ENCODE measurements at places on chromosomes 16 and 17. TPM values are rescaled to one million over a fixed set of nuclear protein-coding genes. Genes with fewer than 3 reads are reported as not detected.

GRCh38 chr16:3574195-3574594 is 3.0 kb downstream of the NLRC3 start:
- peaks cover 1% of the 10 kb centered on the region for H3K4me1 ChIP-seq
- peaks cover 5% of the 10 kb centered on the region for H3K36me3 ChIP-seq

- DNase-seq, result no peak
- H3K4me3 ChIP-seq, result no peak overlapping the region
- no peaks in the 10 kb centered on the region for H3K36me3 ChIP-seq
- H3K4me1 ChIP-seq, result no peaks in the 10 kb centered on the region
- H3K27ac ChIP-seq, result no peak overlapping the region
These were observed 74.2 kb downstream of the CNTNAP4 start for GRCh38 chr16:76351441-76351840.

DNA sequence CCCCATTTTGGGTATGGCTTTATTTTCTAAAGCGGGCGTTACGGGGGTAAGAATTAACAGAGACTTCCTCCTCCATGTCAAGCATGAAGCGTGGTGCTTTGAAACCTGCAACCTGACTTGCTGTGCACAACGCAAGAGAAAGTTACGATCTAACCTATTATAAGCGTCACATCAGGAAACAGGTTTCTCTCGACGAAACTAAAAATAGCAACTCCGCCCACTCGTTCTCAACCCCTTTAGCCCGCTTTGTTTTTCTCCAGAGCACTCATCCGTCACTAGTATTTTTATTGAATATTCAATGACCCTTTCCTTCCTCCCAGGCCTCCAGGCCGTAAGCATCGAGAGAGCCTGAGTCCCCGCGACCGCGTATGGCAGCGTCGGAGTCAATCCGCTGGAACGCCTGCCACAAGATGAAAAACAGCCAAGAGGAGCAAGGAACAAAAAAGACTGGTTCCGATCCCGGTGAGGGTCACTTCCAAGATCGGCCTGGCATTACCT is 555 bp downstream of the NUP88 start:
- H3K4me3 ChIP-seq, result peak overlapping the region; percentile 93
- no peak for DNase-seq
- H3K27ac ChIP-seq, result peak overlapping the region; percentile 99
- peaks cover 35% of the 10 kb centered on the region for H3K4me1 ChIP-seq

- H3K27me3 ChIP-seq, result no peaks in the 10 kb centered on the region
- H3K27ac ChIP-seq, result no peak overlapping the region
- H3K4me3 ChIP-seq, result no peak overlapping the region
- no peak for DNase-seq
- peaks cover 4% of the 10 kb centered on the region for H3K36me3 ChIP-seq
These were observed 17.0 kb downstream of the DUSP14 start for GRCh38 chr17:37506678-37507077.

DNA sequence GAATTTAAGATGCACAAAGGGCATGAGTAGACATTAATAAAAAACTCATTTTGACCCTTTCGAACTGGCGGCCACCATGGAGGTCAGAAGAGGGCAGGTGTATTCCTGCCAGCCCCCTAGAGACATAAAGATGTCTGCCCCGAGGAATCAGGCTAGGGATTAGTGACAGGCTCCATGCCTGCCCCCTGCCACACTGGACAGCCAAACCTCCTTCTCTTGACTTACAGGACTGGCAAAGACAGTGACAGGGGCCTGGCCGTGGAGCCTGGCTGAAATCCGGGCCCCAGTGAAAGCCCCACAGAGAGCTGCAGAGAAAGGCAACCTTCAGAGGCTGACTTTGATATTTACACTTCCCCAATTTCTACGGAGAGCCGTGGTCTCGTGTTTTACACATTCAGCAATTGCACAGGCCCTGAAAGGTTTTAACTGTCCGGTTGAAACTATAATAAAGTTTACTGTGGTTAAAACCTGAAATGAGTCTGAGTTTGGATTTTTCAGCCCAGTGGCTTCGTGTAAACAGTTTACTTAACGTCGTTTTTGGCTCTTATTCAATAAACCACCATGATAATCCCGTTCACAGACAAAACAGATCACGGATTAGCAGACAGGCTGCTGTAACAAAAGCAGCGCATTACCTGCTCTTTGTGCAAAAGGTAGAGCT is 243.9 kb upstream of the MYOCD start:
- H3K4me1 ChIP-seq, result no peaks in the 10 kb centered on the region
- H3K27me3 ChIP-seq, result no peaks in the 10 kb centered on the region
- H3K36me3 ChIP-seq, result peaks cover 4% of the 10 kb centered on the region

GRCh38 chr16:3625911-3626732 is 14.7 kb upstream of the SLX4 start:
- H3K27me3 ChIP-seq, result no peaks in the 10 kb centered on the region
- H3K36me3 ChIP-seq, result no peaks in the 10 kb centered on the region
- H3K4me1 ChIP-seq, result no peaks in the 10 kb centered on the region
- no peak overlapping the region for H3K27ac ChIP-seq

DNA sequence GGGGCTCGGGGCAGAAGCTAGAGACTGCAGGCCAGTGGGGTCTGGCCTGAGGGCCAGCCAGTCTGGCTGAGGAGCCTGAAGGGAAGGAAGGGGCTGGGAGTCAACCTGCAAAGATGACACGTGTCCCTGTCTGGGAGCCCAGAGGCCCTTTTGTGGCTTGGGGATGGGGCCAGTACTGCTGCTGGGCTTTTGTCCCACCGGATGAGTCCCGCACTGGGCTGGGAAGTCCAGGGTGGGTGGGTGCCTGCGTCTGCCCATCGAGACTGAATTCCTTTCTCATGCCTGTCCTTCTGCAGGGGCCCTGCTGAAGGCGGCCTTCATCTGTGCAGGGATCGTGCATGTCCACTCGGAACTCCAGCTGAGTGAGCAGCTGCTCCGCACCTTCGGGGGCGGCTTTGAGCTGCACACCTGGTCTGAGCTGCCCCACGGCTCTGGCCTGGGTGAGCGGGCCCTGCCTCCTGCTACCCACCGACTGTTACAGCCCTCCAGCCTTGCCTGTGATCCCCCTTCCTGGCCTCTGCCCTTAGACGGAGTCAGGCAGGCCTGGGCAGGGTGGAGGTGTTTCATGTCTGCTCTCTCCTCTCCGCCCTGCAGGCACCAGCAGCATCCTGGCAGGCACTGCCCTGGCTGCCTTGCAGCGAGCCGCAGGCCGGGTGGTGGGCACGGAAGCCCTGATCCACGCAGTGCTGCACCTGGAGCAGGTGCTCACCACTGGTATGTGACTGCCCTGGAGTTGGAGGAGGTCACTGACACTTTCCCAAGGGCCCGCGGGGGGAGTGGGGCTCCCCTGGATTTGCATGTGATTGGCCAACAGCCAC is 20.9 kb downstream of the FCSK start:
- H3K4me1 ChIP-seq, result peaks cover 33% of the 10 kb centered on the region
- no peaks in the 10 kb centered on the region for H3K36me3 ChIP-seq
- no peak overlapping the region for H3K4me3 ChIP-seq
- no peak for DNase-seq
- no peaks in the 10 kb centered on the region for H3K27me3 ChIP-seq

DNA sequence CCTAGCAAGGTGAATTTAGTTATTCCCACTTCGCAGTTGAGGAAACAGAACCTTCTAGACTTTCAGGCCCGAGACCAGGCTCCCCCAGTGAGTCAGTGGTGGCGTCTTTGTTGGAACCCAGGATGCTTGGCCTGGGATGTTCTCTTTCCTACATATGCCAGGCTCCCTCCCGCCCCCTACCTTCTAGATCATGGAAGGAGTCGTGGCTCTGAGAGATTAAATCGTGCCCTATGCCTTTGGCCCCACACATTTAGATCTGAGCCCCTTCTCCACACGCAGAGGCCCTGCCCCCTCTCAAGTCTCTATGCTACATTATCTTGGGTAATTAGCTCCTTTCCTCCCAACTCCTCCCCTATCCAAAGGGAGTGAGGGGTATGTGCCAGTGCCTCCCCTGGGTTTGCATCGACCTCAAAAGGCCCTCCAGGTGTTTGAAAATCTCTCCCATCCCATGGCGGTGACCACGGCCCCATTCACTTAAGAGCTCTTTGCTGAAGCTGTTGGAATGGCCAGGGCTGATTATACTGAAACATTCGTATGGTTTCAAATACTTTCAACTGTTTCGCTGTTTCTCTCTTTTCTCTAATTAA is 3.0 kb downstream of the NGFR start:
- no peak for DNase-seq
- H3K27me3 ChIP-seq, result peaks cover 42% of the 10 kb centered on the region
- no peak overlapping the region for H3K27ac ChIP-seq
- peaks cover 19% of the 10 kb centered on the region for H3K4me1 ChIP-seq
- peak overlapping the region; percentile 69 for H3K4me3 ChIP-seq

- H3K27me3 ChIP-seq, result no peaks in the 10 kb centered on the region
- H3K4me3 ChIP-seq, result no peak overlapping the region
- peaks cover 27% of the 10 kb centered on the region for H3K4me1 ChIP-seq
- DNase-seq, result no peak
- no peak overlapping the region for H3K27ac ChIP-seq
These were observed 155.4 kb downstream of the FOXL1 start for GRCh38 chr16:86733546-86734254.

- no peaks in the 10 kb centered on the region for H3K27me3 ChIP-seq
- H3K4me3 ChIP-seq, result no peak overlapping the region
- peak overlapping the region; percentile 74 for H3K27ac ChIP-seq
- DNase-seq, result peak; percentile 27
- H3K4me1 ChIP-seq, result peaks cover 23% of the 10 kb centered on the region
- no peaks in the 10 kb centered on the region for H3K36me3 ChIP-seq
These were observed 5.2 kb upstream of the NUBP1 start for GRCh38 chr16:10738231-10739077.

GRCh38 chr17:51819341-51820219 is 338.9 kb downstream of the CA10 start:
- no peak for DNase-seq
- no peaks in the 10 kb centered on the region for H3K36me3 ChIP-seq
- H3K4me1 ChIP-seq, result no peaks in the 10 kb centered on the region

DNA sequence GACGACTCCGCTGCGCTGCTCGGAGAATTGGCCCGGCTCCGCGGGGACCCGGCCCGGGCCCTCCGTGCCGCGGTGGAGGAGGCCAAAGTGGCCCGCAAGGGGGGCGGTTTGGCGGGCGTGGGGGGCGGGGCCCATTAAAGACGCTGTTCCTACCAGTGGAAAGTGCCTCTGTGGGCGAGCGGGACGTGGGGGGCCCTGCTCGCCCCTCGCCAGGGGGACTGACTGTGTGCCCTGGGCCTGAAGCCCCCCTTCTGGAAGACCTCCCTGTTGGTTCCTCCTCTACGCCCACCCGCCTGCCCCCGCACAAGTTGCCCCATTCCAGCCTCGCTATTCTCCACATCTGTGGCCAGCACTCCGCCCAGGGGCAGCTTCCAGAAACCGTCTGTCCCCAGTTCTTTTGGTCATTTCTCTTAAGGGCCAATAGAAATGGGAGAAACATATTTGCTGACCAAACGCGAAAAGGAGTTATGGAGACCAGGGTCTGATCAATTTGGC is 1.9 kb upstream of the FGF11 start:
- no peaks in the 10 kb centered on the region for H3K27me3 ChIP-seq
- no peak overlapping the region for H3K27ac ChIP-seq
- no peak for DNase-seq
- H3K36me3 ChIP-seq, result no peaks in the 10 kb centered on the region
- peaks cover 53% of the 10 kb centered on the region for H3K4me1 ChIP-seq
- peak overlapping the region; percentile 87 for H3K4me3 ChIP-seq

DNA sequence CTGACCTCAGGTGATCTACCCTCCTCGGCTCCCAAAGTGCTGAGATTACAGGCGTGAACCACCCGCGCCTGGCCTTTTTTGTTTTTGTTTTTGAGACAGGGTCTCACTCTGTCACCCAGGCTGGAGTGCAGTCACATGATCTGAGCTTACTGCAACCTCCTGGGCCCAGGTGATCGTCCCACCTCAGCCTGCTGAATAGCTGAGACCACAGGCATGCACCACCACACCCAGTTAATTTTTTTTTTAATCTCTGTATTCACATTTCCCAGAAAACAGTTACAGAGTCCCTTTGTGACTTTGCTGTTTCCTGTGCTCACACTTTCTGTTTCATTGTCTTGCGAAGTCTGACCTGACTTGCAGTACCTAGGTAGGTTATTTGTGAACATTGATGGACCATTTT is 2.7 kb downstream of the CLUAP1 start:
- H3K27ac ChIP-seq, result no peak overlapping the region
- peaks cover 12% of the 10 kb centered on the region for H3K36me3 ChIP-seq
- no peak overlapping the region for H3K4me3 ChIP-seq
- H3K27me3 ChIP-seq, result no peaks in the 10 kb centered on the region
- peak; percentile 37 for DNase-seq

DNA sequence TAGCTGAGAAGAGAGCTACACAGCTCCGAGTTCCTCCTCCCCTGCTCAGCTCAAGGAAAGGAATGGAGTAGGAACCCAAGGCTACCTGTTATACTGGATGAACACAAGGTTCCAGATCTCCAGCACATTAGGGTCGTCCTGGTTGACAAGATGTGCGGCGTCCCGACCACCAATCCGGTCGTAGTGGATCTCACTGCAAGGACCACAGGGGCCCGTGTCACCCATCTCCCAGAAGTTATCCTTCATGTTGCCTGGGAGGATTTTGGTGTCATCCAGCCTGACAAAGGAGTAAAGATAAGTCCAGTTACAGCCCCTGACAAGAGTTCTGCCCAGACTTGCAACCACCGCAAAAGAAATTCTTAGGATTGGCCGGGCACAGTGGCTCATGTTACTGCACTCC is 17.6 kb downstream of the AARS1 start:
- H3K27me3 ChIP-seq, result no peaks in the 10 kb centered on the region
- DNase-seq, result peak; percentile 55
- H3K27ac ChIP-seq, result no peak overlapping the region
- H3K4me1 ChIP-seq, result peaks cover 3% of the 10 kb centered on the region
- peaks cover 43% of the 10 kb centered on the region for H3K36me3 ChIP-seq

DNA sequence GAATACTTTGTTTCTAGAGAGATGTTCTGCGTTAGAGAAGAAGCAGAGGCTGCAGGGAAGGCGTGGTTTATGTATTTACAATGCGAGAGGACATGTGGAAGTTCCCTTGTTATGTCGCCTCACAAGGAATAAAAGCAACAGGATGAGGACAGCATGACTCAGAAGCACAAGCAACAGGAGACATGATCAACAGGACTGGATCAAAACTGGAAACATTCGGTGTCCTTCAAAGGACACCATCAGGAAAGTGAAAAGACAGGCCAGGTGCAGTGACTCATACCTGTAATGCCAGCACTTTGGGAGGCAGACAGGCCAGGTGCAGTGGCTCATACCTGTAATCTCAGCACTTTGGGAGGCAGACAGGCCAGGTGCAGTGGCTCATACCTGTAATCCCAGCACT is 52.6 kb downstream of the CCDC57 start:
- no peak overlapping the region for H3K4me3 ChIP-seq
- peaks cover 18% of the 10 kb centered on the region for H3K36me3 ChIP-seq
- DNase-seq, result no peak
- H3K27me3 ChIP-seq, result no peaks in the 10 kb centered on the region

Gene CNGB1
- total RNA-seq, result not detected

Gene CSH1
- not detected for total RNA-seq

Gene CASKIN1
- total RNA-seq, result 3.6 TPM

Gene MYH8
- total RNA-seq, result not detected

Gene ZNF174
- total RNA-seq, result 8.7 TPM

Gene HS3ST3A1
- total RNA-seq, result 8.8 TPM

Gene ZPBP2
- not detected for total RNA-seq

Gene ITGAX
- not detected for total RNA-seq

Gene TMEM235
- total RNA-seq, result not detected

Gene HOXB3
- total RNA-seq, result 0.18 TPM

Gene MILR1
- not detected for total RNA-seq

Gene SLC47A2
- total RNA-seq, result not detected
